K562 (cell line): ENCODE measurements at places on chromosomes 5 and 9. TPM values are rescaled to one million over a fixed set of nuclear protein-coding genes. Genes with fewer than 3 reads are reported as not detected.
A peak's percentile ranks its signal among the peaks of the same experiment; 100 is the strongest.

DNA sequence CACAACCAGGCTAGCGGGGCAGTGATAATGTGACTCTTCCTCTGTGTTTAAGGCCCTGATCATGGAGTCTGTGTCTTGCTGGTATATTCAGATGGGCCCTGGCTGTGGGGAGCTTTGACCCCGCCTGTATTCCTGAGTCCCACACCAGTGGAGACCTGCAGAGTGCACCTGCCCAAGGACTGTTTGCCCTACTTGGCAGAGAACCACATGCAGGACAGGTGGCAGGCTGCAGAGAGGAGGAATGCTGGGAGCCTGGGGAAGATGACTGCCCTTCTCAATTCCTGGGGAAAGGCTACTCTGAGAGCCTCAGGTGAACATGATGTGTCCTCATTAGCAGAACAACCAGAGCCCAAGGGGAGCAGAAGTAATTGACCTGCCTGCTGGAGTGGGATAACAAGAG, 36.2 kb downstream of the IARS1 start:
- no peak for DNase-seq
- H3K27ac ChIP-seq, result no peak overlapping the region
- peaks cover 97% of the 10 kb centered on the region for H3K36me3 ChIP-seq
- no peak overlapping the region for H3K4me3 ChIP-seq

GRCh38 chr9:110330484-110331105, 7.1 kb downstream of the TXNDC8 start:
- H3K27ac ChIP-seq, result no peak overlapping the region
- H3K36me3 ChIP-seq, result no peaks in the 10 kb centered on the region
- DNase-seq, result no peak
- H3K4me1 ChIP-seq, result no peaks in the 10 kb centered on the region
- H3K27me3 ChIP-seq, result no peaks in the 10 kb centered on the region

The PCDHGA6 gene
- 0.09 and 0.11 TPM in 2 replicates for total RNA-seq

- H3K4me3 ChIP-seq, result no peak overlapping the region
- H3K27me3 ChIP-seq, result no peaks in the 10 kb centered on the region
- no peaks in the 10 kb centered on the region for H3K4me1 ChIP-seq
- H3K27ac ChIP-seq, result no peak overlapping the region
Measured at GRCh38 chr9:22316645-22317044, 130.0 kb upstream of the DMRTA1 start.

GRCh38 chr9:35748858-35749514, at the start of the genes GBA2 and RGP1:
GBA2 (minus strand) TSS chr9:35749228; CDS start chr9:35748704, 524 bp downstream.
RGP1 (plus strand) TSS chr9:35749287; CDS start chr9:35749756, 469 bp downstream.
- H3K4me1 ChIP-seq, result peaks cover 8% of the 10 kb centered on the region
- H3K27me3 ChIP-seq, result no peaks in the 10 kb centered on the region
- H3K36me3 ChIP-seq, result peaks cover 52% of the 10 kb centered on the region; the same call in 2 of the 3 replicates
- peak; percentile 79 for DNase-seq

- peaks cover 9% of the 10 kb centered on the region for H3K4me1 ChIP-seq
- H3K27ac ChIP-seq, result no peak overlapping the region
- no peaks in the 10 kb centered on the region for H3K36me3 ChIP-seq
- DNase-seq, result no peak
- H3K4me3 ChIP-seq, result no peak overlapping the region
Measured at GRCh38 chr9:35928591-35929452, 19.5 kb downstream of the SPAAR start.

- peaks cover 20% of the 10 kb centered on the region for H3K4me1 ChIP-seq
- peak; percentile 74 for DNase-seq
- peak overlapping the region; percentile 50; the same call in 2 of the 3 replicates for H3K27ac ChIP-seq
Measured at GRCh38 chr5:10595672-10596309, 31.9 kb downstream of the ANKRD33B start.

GRCh38 chr5:9339206-9339818, 206.6 kb downstream of the SEMA5A start:
- no peaks in the 10 kb centered on the region for H3K36me3 ChIP-seq
- H3K27me3 ChIP-seq, result no peaks in the 10 kb centered on the region

GRCh38 chr9:7996558-7996957, 197.0 kb upstream of the DMAC1 start:
- no peaks in the 10 kb centered on the region for H3K36me3 ChIP-seq
- no peaks in the 10 kb centered on the region for H3K4me1 ChIP-seq
- no peak overlapping the region for H3K27ac ChIP-seq
- no peaks in the 10 kb centered on the region for H3K27me3 ChIP-seq
- H3K4me3 ChIP-seq, result no peak overlapping the region

- no peaks in the 10 kb centered on the region for H3K4me1 ChIP-seq
- H3K4me3 ChIP-seq, result no peak overlapping the region
- H3K27ac ChIP-seq, result no peak overlapping the region
- H3K36me3 ChIP-seq, result peaks cover 29% of the 10 kb centered on the region
- no peaks in the 10 kb centered on the region for H3K27me3 ChIP-seq
Measured at GRCh38 chr5:69416699-69417098, 1.8 kb downstream of the MARVELD2 start.
